Naive thymus-derived CD8-positive, alpha-beta T cell (primary cell): ENCODE measurements at places on chromosomes 5 and 9.
A peak's percentile ranks its signal among the peaks of the same experiment; 100 is the strongest.

- H3K4me1 ChIP-seq = no peaks in the 10 kb centered on the region
- H3K27ac ChIP-seq = no peak overlapping the region
- no peak for DNase-seq
- no peaks in the 10 kb centered on the region for H3K36me3 ChIP-seq
- no peaks in the 10 kb centered on the region for H3K27me3 ChIP-seq
Observed at GRCh38 chr9:13642646-13643045, 363.2 kb upstream of the MPDZ start.

GRCh38 chr5:6525910-6526309, 77.3 kb downstream of the UBE2QL1 start:
- no peak overlapping the region for H3K4me3 ChIP-seq
- DNase-seq = no peak
- no peaks in the 10 kb centered on the region for H3K36me3 ChIP-seq
- no peaks in the 10 kb centered on the region for H3K4me1 ChIP-seq
- H3K27me3 ChIP-seq = peaks cover 13% of the 10 kb centered on the region
- H3K27ac ChIP-seq = no peak overlapping the region

- no peak for DNase-seq
- H3K36me3 ChIP-seq = no peaks in the 10 kb centered on the region
- no peak overlapping the region for H3K27ac ChIP-seq
- H3K4me1 ChIP-seq = peaks cover 25% of the 10 kb centered on the region
Observed at GRCh38 chr9:132804576-132805295, 73.3 kb downstream of the AK8 start.

DNA sequence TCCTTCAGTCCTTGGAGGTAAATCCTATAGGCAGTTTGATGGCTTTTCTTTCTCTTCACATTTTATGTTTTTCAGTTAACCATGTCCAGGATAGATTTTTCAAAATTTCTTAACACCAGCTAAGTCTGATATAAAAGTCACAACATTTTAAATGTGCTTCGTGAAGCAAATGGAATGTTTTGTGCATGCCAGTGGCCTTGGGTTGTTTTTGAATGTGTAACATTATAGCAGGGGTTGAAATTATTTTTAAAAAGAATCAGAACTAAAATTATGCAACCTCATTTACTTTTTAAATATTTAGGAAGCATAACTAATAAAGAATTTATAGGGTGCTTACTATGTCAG, 201.1 kb downstream of the ARHGEF28 start:
- H3K4me1 ChIP-seq = no peaks in the 10 kb centered on the region
- peaks cover 3% of the 10 kb centered on the region for H3K27me3 ChIP-seq
- H3K36me3 ChIP-seq = no peaks in the 10 kb centered on the region
- no peak for DNase-seq
- H3K4me3 ChIP-seq = no peak overlapping the region

DNA sequence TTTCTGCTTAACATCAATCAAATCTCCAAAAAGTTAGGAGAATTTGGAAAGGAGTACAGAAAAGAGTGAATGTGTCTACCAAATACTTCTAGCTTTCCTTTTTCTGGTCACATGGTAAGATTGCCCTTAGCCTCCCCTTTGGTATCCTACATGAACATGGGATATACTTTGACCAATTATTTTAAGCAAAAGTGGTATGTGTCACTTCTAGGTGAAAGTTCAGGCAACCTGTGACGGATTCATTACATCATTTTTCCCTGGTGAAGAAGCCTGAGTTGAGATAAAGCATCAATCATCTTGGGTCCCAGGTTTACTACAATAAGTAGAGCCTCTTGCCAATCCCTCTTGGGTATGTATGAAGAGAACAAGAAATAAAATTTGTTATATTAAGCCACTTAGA, 419.2 kb downstream of the PDE4D start:
- H3K36me3 ChIP-seq = no peaks in the 10 kb centered on the region
- H3K4me1 ChIP-seq = no peaks in the 10 kb centered on the region
- no peak for DNase-seq
- H3K27me3 ChIP-seq = no peaks in the 10 kb centered on the region

- peaks cover 50% of the 10 kb centered on the region for H3K4me1 ChIP-seq
- peaks cover 3% of the 10 kb centered on the region for H3K36me3 ChIP-seq
Observed at GRCh38 chr5:134090522-134090921, 24.0 kb upstream of the TCF7 start.

DNA sequence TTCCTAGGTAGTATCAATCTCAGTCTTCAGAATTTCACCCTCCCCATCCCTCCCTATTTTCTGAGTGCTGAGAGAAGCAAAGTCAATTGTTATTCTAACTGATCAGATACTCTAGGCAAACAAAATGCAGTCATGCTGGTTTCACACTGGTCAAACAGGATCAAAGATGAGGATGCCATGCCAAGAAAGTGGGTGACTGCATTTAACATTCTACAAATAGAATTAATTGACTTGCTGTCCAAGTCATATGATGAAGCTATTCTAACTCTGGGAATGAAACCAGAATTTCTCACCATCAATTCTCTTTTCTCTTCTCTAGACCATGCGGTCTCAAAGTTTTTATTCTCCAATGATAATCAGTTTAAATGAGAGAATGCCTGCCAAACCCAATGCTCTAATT, 112.5 kb downstream of the CTNND2 start:
- no peak overlapping the region for H3K4me3 ChIP-seq
- no peak for DNase-seq
- H3K36me3 ChIP-seq = no peaks in the 10 kb centered on the region
- H3K4me1 ChIP-seq = no peaks in the 10 kb centered on the region

- no peak overlapping the region for H3K4me3 ChIP-seq
- H3K4me1 ChIP-seq = no peaks in the 10 kb centered on the region
- no peak for DNase-seq
Observed at GRCh38 chr9:31870276-31870675, 514.2 kb upstream of the ACO1 start.

- no peaks in the 10 kb centered on the region for H3K27me3 ChIP-seq
- H3K36me3 ChIP-seq = no peaks in the 10 kb centered on the region
- no peak overlapping the region for H3K27ac ChIP-seq
- DNase-seq = no peak
- H3K4me1 ChIP-seq = no peaks in the 10 kb centered on the region
Observed at GRCh38 chr5:125424402-125425141, 678.1 kb upstream of the ZNF608 start.

GRCh38 chr9:134424818-134425217, 98.6 kb downstream of the RXRA start:
- peaks cover 3% of the 10 kb centered on the region for H3K4me1 ChIP-seq
- H3K4me3 ChIP-seq = no peak overlapping the region
- H3K27me3 ChIP-seq = no peaks in the 10 kb centered on the region
- H3K36me3 ChIP-seq = no peaks in the 10 kb centered on the region
- no peak for DNase-seq
- no peak overlapping the region for H3K27ac ChIP-seq

- peaks cover 16% of the 10 kb centered on the region for H3K4me1 ChIP-seq
- H3K4me3 ChIP-seq = no peak overlapping the region
- H3K27ac ChIP-seq = peak overlapping the region; percentile 83
Observed at GRCh38 chr5:96785326-96786109, 22.2 kb downstream of the ERAP1 start.

DNA sequence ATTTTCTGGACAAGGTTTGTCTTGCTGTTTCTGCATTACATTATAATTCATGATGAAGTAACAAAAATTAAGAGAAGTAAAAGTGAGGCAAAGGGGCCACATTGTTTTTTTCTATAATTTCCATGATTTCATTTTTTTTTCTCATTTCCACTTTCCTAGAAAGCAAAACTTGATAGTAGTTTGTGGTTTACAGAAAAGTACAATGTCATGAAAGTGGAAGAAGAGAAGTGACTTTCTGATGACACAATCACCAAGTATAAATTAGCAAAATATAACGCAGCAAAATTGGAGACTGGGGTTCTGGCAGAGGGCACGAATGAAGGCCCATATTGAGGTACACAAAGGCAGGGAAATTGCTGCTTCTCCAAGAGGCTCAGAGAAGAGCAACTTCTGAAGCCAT, 5.0 kb upstream of the IFNA14 start:
- peaks cover 8% of the 10 kb centered on the region for H3K27me3 ChIP-seq
- no peak overlapping the region for H3K27ac ChIP-seq
- peaks cover 1% of the 10 kb centered on the region for H3K36me3 ChIP-seq
- no peaks in the 10 kb centered on the region for H3K4me1 ChIP-seq

GRCh38 chr5:131318455-131318854, 54.6 kb downstream of the CDC42SE2 start:
- no peak overlapping the region for H3K4me3 ChIP-seq
- DNase-seq = no peak
- peaks cover 44% of the 10 kb centered on the region for H3K36me3 ChIP-seq

- peaks cover 3% of the 10 kb centered on the region for H3K4me1 ChIP-seq
- H3K36me3 ChIP-seq = peaks cover 2% of the 10 kb centered on the region
- H3K27me3 ChIP-seq = peaks cover 38% of the 10 kb centered on the region
- no peak overlapping the region for H3K27ac ChIP-seq
Observed at GRCh38 chr9:129698254-129698757, 32.9 kb downstream of the PRRX2 start.

- DNase-seq = no peak
- H3K36me3 ChIP-seq = no peaks in the 10 kb centered on the region
Observed at GRCh38 chr9:5512658-5513452, 2.5 kb downstream of the PDCD1LG2 start.

- H3K36me3 ChIP-seq = no peaks in the 10 kb centered on the region
- DNase-seq = peak; percentile 78
- peaks cover 81% of the 10 kb centered on the region for H3K4me1 ChIP-seq
- peak overlapping the region; percentile 98 for H3K4me3 ChIP-seq
- H3K27me3 ChIP-seq = no peaks in the 10 kb centered on the region
Observed at GRCh38 chr5:131252824-131253171, 11.1 kb upstream of the CDC42SE2 start.

DNA sequence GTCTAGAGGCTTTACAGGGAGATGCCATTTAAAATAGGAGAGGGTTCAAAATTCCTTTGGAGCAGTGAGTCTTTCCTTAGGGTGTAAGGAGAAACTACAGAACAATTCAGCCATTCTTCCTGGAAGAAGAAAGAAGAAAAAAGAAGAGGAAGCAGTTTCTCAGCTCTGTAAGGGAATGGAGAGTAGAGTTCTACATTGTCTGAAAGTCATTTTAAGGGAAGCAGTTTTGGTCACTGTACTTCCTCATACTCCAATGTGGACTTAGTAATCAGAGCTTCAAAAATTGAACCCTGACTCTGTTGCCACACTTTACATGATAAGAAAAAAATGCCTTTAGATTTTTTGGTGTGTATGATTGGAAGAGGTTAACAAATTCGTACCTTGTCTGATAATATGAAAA, 122.4 kb downstream of the LRRC70 start:
- DNase-seq = no peak
- H3K4me1 ChIP-seq = no peaks in the 10 kb centered on the region
- no peak overlapping the region for H3K4me3 ChIP-seq
- no peaks in the 10 kb centered on the region for H3K36me3 ChIP-seq

DNA sequence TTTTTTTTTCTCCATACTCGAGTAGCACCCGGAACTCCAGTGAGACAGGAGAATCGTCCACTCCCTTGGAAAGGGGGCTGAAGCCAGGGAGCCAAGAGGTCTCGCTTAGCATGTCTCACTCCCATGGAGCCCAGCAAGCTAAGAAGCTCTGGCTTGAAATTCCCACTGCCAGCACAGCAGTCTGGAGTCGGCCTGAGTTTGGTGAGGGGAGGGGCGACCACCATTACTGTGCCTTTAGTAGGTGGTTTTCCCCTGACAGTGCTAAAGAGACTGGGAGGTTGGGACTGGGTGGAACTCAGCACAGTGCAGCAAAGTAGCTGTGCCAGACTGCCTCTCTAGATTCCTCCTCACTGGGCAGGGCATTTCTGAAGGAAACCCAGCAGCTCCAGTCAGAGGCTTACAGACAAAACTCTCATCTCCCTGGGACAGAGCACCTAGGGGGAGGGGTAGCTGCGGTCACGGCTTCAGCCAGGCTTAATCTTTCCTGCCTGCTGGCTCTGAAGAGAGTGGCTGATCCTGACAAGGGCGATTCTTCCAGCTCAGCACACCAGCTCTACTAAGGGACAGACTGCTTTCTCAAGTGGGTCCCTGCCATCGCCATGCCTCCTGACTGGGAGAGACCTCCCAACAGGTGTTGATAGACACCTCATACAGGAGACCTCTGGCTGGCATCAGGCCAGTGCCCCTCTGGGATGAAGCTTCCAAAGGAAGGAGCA, 414.5 kb upstream of the ZNF608 start:
- DNase-seq = no peak
- H3K36me3 ChIP-seq = peaks cover 8% of the 10 kb centered on the region

DNA sequence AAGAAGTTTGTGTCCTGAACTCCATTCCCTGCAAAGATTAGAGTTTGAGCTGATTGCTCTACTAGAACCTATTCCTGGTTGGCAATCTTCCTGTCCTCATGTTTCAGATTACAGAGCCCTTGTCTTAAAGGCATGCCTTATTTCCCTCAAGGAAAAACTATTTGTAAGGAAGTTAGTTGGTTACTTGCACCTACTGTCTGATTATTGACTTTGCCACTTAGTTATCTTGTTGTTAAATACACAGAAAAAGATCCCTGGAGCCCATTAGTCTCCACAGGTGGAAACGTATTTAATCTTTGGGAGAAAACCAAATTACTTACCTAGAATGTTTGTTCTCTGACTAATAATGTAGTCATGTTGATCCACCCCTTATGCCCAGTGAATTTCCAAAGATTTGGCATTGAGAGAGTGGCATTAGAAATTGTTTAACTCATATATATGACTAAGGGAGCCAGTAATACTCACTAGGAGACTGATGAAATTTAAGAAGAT, 132.3 kb upstream of the ELL2 start:
- H3K27ac ChIP-seq = no peak overlapping the region
- DNase-seq = no peak
- no peaks in the 10 kb centered on the region for H3K27me3 ChIP-seq
- no peak overlapping the region for H3K4me3 ChIP-seq
- no peaks in the 10 kb centered on the region for H3K36me3 ChIP-seq

GRCh38 chr5:72834924-72835323, 18.5 kb downstream of the TNPO1 start:
- no peak overlapping the region for H3K4me3 ChIP-seq
- no peaks in the 10 kb centered on the region for H3K27me3 ChIP-seq
- H3K36me3 ChIP-seq = no peaks in the 10 kb centered on the region
- no peaks in the 10 kb centered on the region for H3K4me1 ChIP-seq
- DNase-seq = no peak

DNA sequence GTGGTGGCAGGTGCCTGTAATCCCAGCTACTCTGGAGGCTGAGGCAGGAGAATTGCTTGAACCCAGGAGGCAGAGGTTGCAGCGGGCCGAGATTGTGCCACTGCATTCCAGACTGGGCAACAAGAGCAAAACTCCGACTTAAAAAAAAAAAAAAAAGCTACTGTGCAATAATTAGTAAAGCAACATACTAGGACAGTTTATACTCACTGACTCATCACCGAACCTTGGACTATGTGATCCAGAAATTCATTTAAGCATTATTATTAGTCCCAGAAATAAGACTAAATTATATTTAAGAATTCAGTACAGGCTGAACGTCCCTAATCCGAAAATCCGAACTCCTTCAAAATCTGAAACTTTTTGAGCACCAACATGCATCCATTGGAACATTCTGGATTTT, 37.8 kb downstream of the GOLPH3 start:
- H3K36me3 ChIP-seq = peaks cover 18% of the 10 kb centered on the region
- no peak overlapping the region for H3K4me3 ChIP-seq
- no peak for DNase-seq
- H3K4me1 ChIP-seq = peaks cover 32% of the 10 kb centered on the region
- no peaks in the 10 kb centered on the region for H3K27me3 ChIP-seq

- no peak overlapping the region for H3K27ac ChIP-seq
- no peak for DNase-seq
- no peaks in the 10 kb centered on the region for H3K4me1 ChIP-seq
- H3K4me3 ChIP-seq = no peak overlapping the region
- peaks cover 5% of the 10 kb centered on the region for H3K27me3 ChIP-seq
- H3K36me3 ChIP-seq = no peaks in the 10 kb centered on the region
Observed at GRCh38 chr5:6287176-6287575, 91.2 kb downstream of the MED10 start.
